ENCODE measurements at places on chromosomes 1 and 21.

DNA sequence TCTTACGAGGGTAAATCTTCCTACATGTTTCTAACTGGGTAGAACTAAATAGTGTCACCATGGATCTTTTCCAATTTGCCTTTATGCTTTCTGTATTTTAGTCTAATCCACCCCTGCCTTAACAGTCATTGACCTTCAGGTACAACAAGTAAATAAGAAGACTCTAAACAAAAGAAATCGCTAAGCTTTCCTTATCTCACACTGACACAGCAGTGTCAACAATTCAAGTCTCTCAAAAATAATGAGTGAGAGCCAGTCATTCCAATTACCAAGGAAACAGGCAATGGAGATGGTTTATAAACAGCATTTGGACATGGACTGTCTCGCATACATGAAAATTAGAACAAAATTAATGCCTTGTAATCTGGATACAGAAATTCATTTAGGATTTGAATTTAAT is 365.8 kb downstream of the VAV3 start:
- DNase-seq: no peak

- no peak for DNase-seq
Observed at GRCh38 chr21:26098772-26099397, 71.7 kb downstream of the APP start.

DNA sequence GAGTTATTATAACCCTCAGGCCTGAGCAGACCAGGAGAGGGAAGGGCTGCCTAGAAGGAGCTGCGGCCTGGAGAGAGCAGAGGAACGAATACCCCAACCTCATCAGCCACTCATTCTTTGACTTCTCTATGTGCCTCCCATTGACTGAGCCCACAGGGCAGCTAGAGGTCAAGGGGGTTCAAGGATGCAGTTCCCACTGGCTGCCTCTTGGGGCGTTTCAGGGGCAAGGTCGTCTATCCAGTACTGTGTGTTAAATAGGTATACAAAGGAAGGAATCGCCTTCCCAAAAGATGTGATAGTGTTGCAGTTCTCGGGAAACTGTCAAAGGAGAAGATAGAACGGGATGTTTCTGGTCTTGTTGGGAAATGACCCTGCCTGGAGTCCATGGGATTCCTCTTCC is 250.6 kb downstream of the PRDM2 start:
- DNase-seq: no peak

GRCh38 chr1:84265867-84266266 is 35.6 kb upstream of the SAMD13 start:
- DNase-seq: no peak

DNA sequence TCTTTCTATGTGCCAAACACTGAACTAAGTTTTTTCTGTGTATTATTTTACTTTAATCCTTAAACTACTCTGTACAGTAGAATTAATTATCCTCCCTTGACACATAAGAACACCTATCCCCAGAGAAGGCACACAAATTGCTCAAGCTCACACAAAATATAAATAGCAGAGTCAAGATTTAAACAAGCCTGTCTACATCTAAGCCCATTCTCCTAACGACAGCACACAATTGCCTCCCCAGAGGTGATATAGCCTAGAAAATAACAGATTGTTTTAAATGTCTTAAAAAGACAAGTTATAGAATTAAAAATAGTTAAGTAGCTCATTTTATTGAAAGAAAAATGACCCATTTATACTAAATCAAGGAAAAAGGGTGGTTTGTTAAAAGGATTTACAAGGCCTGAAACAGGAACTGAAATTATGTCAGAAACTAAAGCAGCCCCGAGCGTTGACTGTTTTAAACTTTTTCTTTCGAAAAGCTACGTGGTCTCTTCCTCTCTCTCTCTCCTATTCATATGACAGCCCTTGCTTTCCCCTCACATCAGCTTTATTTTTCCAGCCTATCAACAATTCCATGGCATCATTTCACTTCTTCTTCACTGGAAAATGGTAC is 30.5 kb downstream of the TNFSF18 start:
- DNase-seq: no peak

DNA sequence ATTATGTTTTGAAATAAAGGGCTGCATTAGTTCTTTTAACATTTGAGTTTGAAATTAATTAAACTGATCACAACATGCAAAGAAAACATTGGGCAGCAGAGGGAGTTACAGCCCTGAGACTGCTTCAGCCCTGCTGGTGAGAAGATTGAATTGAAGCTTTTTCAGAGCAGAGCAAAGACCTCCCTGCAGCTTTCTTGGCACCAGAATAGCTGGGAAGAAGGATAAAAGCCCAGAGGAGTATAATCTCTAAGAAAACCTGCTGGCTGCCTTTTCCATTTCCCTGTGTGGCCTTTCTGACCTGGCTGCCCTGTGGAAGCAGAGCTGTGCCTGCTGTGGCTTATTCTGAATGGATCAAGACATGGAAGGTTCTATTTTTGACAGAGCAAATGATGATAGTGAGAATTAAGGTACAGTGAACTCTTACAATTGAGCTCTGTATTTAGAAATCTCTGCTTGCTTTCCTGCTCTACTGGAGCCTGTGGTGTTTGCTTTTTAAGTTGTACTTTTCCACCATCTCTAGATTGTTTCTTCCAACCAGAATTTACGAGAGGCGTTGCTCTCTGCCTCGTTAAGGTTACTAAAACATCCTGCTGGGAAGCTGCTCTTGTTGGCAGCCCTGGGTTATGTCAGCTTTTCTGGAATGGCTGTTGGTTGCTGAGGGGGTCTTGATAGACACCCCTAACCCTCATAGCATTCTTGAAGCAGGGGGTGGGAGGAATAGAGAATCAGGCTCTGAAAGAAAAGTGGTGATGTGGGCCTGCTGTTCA is 9.9 kb downstream of the SNRPE start:
- no peak for DNase-seq

DNA sequence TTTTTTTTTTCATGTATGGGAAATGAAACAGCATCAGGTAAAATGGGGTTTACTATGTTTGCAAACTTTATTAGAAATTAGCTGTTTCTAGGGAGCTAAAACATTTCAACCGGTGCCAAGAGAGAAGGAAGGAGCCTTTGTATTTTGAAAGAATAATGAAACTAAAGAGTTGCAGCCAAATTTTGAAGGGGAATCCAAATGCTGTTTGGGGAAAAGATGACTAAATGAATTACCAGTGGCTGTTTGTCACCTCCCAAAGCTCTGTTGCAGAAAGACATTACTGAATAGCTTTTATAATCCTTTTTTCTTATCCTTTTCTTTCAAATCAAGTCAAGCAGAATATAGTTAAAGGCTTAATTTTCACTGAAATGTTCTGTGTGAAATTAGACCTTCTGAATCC is 591.3 kb upstream of the ADGRL2 start:
- no peak for DNase-seq

GRCh38 chr21:43341378-43342161 is 85.4 kb downstream of the SIK1 start:
- no peak for DNase-seq

- no peak for DNase-seq
Observed at GRCh38 chr1:70284366-70284765, 63.2 kb downstream of the SRSF11 start.

GRCh38 chr1:169491845-169492281 is 6.1 kb upstream of the SLC19A2 start:
- DNase-seq: no peak

DNA sequence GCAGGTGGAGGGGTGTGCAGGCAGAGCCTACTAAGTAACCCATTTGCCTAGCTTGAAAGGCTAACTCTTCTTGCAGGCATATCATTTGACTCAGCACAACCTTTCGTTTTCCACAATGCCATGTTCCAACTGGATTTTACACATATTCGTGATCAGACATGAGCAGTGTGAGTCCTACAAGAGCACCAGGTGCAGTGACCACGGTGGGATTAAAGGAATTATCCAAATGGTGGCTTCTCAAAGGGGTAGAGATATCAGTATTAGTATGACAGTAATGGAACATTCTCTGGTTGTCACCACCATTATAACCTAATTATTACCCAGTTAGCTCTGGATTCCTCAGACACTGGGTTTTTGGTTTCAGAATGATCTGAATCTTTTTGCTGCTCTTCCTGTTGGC is 323.5 kb downstream of the LMO4 start:
- DNase-seq: no peak

DNA sequence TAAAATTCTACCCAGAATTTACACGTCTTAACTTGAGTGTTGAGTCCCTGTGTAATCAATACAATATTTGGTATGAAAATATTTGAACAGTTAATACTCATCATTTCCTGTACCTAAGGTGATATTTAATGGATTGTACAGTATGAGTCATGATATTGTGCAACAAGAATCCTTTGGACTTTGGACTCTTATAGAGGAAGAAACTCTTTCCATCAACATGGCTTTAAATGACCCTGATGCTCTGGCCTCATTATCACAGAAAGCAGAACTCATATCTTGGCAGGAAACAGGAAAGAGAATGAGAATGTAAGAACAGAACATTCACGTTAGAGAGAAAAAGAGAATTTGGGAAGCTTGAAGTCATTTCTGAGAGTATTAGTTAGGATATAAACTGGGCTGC is 168.8 kb upstream of the B3GALT2 start:
- DNase-seq: no peak

- DNase-seq: no peak
Observed at GRCh38 chr1:51639694-51640093, 22.8 kb downstream of the OSBPL9 start.

All from stimulated activated CD8-positive, alpha-beta memory T cell treated with anti-CD3 and anti-CD28 coated beads, Interleukin-2, amount 100 ng/mL, for 1 hour (primary cell).